Activated CD4-positive, alpha-beta T cell treated with anti-CD3 and anti-CD28 coated beads for 24 hours (primary cell): ENCODE measurements at places on chromosomes 2 and 18.
A peak's percentile ranks its signal among the peaks of the same experiment; 100 is the strongest.

DNA sequence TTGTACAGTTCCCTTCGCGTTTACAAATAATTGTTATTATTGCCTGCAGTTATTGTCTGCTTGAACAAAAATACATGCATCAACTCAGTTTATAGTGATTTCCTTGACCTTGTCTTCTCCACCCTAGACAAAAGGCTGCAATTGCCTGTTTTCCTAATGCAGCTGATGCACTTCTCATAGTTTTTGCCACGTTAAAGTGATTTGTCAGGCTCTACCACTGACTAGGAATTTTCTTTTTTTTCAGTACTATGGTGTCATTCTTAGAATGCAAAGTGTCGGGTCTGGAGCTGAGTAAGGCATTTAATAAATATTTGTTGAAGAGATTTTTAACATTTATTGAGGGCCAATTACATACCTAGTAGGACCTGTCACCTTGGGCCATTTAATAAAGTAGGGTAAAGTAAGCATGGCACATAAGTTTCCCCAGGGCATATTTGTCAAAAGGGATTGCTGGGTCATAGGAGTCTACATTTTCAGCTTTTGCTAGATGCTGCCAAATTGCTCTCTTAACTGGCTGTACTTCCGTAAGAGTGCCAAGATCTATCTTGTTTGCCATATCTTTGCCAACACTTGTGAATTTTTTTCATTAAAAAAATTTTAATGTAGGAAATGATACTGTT is 24.1 kb downstream of the ACSL3 start:
- DNase-seq = no peak

DNA sequence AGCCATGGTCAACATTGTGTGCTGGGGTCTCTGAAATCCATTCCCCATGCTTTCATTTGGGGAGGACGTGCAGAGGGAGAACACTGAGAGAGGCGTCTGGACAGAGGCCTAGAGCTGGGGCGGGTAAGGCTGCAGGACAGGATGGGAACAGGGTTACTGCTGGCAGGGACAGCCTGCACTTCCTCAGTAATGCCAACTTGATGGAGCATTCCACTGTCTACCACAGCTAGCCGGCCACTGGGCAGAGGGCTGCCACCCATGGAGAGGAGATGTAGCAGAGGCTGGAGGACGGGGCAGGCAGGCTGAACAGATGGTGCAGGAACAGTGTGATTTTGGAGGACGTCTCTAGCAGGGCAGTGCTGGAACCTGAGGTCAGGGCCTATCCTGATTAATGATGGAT is 29.3 kb downstream of the MRPL33 start:
- DNase-seq = no peak

DNA sequence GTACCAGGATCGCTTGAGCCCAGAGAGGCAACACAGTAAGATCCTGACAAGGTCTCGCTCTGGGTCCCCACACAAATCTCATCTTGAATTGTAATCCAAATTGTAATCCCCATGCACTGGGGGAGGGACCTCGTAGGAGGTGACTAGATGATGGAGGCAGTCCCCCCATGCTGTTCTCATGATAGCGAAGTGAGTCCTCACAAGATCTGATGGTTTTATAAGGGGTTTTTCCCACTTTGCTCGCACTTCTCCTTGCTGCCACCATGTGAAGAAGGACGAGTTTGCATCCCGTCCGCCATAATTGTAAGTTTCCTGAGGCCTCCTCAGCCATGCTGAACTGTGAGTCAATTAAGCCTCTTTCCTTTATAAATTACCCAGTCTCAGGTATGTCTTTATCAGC is 46.0 kb upstream of the SERTAD2 start:
- no peak for DNase-seq

DNA sequence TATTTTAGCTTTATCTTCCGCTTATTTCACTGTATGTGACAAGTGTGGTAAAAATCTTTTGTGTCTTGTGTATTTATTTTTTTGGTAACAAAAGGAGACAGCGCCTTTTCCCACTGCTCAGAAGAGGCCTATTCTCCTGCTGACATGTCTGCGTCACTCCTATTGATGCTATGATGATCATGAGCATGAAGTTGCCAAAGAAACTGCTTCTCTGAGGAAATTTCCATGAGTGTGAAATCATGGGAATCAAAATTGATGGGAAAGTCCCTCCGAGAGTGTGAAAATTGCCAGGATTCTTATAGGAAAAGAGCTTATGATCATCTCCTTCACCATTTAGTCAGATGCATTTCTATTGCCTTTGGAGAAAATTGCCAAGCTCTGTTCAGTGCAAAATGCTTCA is 36.5 kb upstream of the DARS1 start:
- DNase-seq = no peak

GRCh38 chr18:31577195-31577594 is 14.5 kb upstream of the TTR start:
- no peak for DNase-seq

DNA sequence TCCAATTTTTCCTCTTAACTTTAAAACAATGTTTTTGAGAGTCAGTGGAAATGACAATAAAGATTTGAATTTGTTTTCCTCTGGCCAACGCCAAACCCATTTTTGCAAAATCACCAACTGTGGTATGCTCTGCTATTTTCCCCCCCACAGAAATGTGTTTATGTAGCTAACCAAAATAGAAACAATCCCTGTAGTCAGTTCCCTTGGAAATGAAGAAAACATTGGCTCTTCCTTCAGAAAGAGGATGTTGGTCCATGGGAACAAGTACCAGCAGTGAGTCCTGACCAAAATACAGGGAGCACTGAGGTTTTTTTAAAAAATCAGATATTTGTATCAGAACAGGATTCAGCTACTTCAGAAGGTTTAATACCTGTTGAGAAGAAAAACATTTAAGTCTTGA is 65.3 kb downstream of the SLC40A1 start:
- no peak for DNase-seq

- peak; percentile 25 for DNase-seq
Measured at GRCh38 chr2:227862227-227862740, 9.1 kb upstream of the DAW1 start.

DNA sequence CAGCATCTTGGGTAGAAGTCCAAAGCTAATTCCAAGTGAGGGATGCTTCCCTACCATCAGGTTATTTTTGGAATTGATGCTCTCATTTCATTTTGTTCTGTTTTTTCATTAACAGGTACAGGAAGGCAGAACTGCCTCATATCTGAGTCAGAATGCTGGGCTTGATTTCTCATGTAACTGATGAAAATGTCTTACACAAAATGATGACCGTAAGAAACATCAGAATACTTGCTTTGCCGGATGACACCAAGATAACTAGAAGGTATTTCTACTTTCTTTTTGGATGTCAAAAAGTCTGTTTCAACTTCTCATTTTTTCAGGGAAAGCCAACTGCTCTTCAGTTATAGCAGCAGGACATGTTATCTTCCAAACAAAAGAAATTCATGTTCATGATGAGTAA is 62.6 kb downstream of the ETAA1 start:
- no peak for DNase-seq

GRCh38 chr18:68263481-68263880 is 451.4 kb downstream of the TMX3 start:
- DNase-seq = no peak

GRCh38 chr18:495017-495416 is 5.5 kb downstream of the COLEC12 start:
- no peak for DNase-seq

GRCh38 chr18:25630682-25631081 is 278.7 kb upstream of the ZNF521 start:
- no peak for DNase-seq
